ENCODE measurements at places on chromosomes 5 and 9. TPM values are rescaled to one million over a fixed set of nuclear protein-coding genes. Genes with fewer than 3 reads are reported as not detected.

PCDHGB7 gene
- 6.9 TPM for total RNA-seq

GGTA1 gene
- not detected for total RNA-seq

KCNT1 gene
- not detected for total RNA-seq

ZNF883 gene
- 1.2 TPM for total RNA-seq

ARID3C gene
- 0.14 TPM for total RNA-seq

OGN gene
- 0.57 TPM for total RNA-seq

IL3 gene
- total RNA-seq = not detected

ARHGEF28 gene
- total RNA-seq = 15.9 TPM

ASPN gene
- total RNA-seq = 2.0 TPM

HNRNPAB gene
- 44.9 TPM for total RNA-seq

SEPTIN8 gene
- 44.2 TPM for total RNA-seq

ROR2 gene
- total RNA-seq = 29.4 TPM

ARL14EPL gene
- 0.18 TPM for total RNA-seq

C5 gene
- 4.5 TPM for total RNA-seq

PAX5 gene
- total RNA-seq = not detected

SPATA31A3 gene
- total RNA-seq = not detected

CKMT2 gene
- total RNA-seq = 17.4 TPM

PCDHGB5 gene
- 15.9 TPM for total RNA-seq

STPG3 gene
- total RNA-seq = not detected

LCN9 gene
- not detected for total RNA-seq

ENG gene
- 13.2 TPM for total RNA-seq

CTSV gene
- 0.37 TPM for total RNA-seq

TPPP gene
- 0.09 TPM for total RNA-seq

PCDHB13 gene
- 0.28 TPM for total RNA-seq

All from smooth muscle cell of bladder (primary cell).